ENCODE measurements at places on chromosomes 4 and X.

GRCh38 chrX:39438603-39439602 is 637.6 kb downstream of the MID1IP1 start:
- DNase-seq: no peak

DNA sequence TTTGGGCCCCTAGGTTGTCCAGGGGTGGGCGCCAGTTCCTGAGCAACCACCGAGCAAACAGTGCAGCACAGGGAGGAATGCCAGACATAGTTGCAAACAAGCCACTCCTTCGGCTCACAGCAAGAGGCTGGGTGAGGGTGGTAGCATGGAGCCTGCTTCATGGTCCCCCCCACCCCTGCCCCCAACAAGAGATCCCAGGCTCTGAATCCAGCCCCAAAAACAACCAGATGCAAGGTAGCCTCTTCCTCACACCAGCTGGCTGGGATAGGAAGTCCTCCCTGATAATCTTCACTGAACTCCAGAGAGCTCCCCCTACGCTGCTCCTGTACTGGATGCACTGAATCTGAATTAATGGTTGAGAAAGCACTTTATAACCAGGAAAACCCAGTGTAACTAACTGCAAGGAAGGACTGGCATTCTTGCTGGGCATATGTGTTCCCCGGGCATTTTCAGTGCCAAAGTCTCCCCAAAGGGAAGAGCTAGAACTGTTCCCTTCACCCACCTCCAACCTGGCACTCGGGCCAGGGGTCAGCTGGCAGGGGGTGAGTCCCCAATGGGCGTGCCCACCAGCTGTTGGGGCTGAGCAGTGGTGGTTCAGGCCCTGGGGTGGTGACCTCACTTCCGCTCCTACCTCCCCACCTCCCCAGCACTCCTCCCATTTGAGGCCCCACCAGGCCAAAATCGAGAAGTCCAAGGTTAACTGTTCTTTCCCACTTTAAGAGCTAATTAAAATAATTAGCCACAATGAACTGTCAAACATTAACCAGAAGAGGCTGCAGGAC is 1.5 kb downstream of the ELF4 start:
- DNase-seq: no peak

DNA sequence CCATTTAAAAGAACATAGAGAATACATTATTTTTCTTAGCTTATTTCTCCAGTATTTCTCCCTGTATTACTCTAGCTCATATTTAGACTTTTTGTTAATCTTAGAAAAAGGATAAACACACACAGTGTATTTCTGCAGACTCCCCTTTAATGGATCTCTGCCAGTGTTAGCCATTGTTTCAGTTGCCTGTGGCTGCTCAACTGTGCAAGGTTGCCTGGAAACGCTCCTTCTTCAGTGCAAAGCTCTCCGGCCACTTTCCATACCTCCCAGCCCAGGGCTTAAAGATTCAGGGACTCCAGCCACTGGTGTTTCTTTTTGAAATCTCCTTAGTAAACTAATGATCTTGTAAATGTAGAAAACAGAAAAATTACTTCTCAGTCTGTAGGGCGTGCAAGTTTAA is 104.9 kb downstream of the SLIT2 start:
- no peak for DNase-seq

GRCh38 chr4:11182586-11183355 is 245.9 kb downstream of the HS3ST1 start:
- no peak for DNase-seq

DNA sequence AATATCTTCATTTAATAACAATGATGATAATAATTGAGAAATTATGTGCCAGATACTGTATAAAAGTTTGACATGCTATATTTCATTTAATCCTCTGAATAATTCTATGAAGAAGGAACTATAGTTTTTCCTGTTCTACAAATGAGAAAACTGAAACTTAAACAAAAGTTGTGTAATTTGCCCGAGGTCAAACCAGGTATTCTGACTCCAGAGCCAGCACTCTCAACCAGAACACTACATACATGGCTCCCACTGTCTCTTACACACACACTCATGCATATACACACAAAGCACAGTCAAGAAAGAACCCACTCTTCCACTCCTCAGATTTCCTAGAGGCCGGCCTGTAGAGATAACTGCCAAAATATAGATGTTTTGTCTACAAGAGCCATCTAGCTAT is 374.0 kb upstream of the EMCN start:
- no peak for DNase-seq

GRCh38 chr4:142440093-142440492 is 406.0 kb downstream of the INPP4B start:
- no peak for DNase-seq

- DNase-seq: no peak
These were observed 87.1 kb upstream of the DDX53 start for GRCh38 chrX:22912616-22913015.

- no peak for DNase-seq
These were observed 37.1 kb downstream of the STX18 start for GRCh38 chr4:4504783-4505182.

- DNase-seq: no peak
These were observed 94.6 kb upstream of the FAM47C start for GRCh38 chrX:36913551-36913950.

DNA sequence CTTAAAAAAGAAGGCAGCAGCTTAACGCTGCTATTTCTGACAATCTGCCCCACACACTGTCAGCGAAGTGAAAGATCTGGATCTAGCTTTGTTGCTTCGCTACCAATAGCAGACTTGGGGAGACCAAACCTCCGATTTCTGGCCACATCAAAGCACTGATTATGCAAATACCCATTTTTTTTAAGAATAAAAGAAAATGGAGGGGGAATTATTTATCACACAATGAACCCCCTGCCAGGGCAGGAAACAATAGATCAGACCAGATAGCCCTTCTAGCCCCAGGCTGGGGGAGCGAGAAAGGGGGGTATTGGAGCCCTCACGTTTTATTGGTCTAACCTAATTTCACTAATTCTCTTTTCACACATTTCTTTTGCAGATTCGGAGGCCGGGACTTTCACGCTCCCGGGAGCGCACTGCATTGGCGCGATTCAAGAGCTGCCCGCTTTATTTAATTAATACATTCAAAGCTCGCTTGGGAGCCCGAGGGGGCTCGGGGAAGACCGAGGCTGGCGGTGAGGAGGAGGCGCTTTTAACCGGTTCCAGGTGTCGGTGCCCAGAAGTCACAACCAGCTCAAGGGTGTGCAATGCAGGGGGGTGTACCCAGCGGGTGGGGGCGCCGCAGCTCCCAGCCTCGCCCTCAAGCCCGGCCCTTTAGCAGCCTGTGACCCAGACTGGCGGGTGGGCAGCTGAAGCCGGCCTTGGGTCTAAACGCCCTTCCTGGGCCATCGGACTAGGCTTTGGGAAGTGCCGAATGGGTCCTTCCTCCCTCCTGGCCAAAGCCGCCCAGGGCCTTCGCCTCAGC is 5.5 kb downstream of the NEUROG2 start:
- no peak for DNase-seq

DNA sequence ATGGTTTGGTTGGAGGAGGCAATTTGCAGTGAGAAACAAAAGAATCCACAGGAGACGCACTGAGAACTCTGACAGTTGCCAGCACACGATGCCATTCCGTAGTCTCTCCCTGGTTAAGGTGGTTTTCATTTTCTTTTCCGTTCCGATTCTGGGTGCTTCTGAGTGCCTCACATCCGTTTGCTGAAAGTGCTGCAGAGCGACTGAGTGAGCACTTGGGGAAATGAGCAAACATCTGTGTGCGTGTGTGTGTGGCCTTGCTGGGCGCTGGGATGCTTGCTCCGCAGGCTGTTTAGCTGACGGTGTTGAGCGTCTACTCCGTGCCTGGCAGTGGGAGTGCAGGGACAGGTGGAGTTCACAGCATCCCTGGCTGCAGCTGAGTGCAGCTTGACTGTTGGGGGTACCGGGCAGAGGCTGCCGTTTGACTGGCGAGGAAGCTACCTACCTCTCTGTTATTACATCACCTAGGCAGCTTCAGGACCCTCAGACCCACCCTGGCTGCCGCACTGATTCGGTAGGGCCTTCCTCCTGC is 49.3 kb downstream of the SORCS2 start:
- no peak for DNase-seq

DNA sequence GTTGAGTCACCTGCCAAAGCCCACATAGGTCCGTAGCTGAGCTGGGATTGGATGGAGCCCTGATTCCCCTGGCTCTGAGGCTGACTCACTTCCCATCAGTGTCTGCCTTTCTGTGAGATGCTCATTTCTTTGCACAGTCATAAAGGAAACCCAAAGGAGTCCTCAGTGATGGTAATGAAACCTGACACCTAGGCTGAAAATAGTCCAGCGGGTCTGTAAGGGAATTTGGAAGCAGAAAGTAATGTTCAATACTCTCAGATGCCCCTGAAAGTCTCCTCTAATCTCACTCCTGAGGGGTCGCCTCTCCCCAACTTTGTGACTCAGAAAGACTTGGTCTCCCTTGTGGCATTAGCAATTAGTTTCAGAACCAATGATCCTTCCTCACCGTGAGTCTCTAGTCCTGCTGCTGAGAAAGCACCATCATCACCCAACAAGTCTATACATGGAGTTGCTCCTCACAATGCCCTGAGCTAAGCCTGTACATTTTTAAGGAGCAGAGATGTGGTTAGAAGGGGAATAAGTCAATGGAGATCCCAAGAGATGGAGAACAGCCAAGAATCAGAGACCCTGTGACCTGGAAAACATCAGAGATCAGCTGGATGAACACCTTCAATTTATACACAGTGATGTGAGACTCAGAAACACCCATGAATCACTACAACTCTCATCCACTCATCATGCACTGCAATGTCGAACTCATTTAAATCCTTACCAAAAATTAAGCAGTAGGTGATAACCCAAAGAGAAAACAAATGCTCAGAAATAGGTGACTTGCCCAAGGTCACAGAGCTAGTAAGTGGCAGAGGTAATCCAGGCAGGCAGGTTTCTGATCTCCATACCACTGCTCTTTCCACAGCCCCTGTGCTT is 219.0 kb upstream of the CPEB2 start:
- no peak for DNase-seq

DNA sequence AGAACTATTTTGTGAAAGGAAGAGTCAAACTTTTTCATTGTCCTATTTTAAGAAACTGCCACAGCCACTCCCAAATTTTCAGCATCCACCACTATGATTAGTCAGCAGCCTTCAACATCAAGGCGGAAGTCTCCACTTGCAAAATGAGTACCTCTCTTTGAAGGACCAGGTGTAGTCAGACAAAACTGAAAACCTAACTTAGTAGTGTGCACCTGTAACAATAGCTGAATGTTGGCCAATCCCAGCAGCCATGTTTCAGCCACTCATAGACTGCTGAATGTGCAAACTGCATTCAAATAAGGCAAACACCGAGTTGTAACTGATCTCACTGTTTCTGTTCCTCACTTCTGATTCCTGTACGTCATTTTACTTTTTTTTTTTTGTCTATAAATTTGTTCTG is 341.1 kb downstream of the IL15 start:
- DNase-seq: no peak

- no peak for DNase-seq
These were observed 84.3 kb downstream of the PJA1 start for GRCh38 chrX:69080855-69081465.

DNA sequence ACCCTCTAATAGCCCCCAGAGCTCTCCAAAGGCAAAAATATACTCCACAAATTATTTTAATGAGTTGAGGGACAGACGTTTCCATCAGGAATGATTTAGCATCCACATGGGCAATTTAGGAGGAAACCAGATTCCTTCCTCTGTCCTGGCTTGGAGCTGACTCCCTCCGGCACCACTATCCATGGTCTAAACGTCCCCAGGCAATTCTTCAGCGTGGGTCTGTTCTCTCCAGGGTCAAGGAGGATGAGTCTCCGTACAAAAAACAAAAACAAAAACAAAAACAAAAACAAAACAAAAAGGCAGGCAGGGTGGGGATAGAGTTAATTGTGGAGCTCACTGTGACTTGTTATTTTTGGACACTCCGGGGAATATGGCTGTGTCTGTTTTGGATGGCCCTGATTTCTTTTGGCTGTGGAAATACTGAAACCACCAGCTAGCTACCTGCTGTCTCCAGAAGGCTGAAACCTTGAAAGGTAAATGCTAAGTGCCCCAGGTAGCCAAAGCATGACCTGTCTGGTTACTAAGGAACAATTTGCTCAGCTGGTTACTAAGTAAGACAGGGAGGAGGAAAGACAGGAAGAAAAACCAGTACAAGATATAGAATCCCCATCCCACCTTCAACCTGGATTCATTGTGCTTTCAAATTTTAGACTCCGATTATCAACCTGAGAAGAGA is 419.1 kb upstream of the LCORL start:
- no peak for DNase-seq

GRCh38 chr4:61246034-61246433 is 45.9 kb downstream of the ADGRL3 start:
- DNase-seq: no peak

DNA sequence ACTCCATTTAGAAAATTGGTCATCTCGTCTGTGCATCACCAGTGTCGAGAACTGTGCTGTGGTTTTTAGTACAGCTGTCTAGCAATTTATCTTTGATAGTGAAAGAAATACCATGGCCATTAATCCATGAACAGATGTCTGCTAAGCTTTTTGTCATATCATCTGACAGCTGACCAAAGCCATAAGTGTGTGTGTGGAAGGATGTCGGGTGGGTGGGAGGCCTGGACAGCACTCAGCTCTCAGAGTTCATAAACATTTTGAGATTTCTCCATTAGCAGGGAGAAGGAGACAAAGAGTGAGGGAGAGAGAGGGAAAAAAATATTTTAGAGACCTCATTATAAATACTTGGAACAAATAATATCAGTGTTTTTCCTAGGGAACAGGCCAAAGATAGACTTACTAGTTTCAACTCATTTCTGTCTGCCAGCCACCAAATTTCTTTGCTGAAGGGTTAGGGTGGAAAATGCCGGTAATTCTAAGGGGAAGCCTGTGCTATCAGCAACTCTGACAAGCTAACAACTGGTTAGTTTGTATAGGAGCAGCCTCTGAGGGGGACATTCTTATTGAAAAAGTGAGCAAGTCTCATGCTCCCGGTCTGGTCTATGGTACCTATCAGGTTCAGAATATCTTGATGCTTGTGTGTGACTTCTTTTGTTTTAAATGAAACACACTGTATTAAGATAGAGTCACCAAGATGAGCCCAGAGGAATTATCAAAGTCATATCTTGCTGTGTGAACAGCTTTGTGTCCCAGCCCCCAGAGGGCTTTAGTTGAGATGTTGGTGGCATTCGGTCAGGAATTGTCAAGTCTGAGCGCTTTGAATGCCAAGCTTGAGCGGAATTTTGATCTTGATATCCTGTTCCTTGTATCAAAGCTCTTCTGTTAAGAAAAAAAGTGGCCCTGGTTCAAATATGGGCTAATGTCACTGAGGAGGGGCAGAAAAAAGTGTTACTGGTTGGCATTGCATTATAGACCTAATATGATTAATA is 41.9 kb upstream of the PDLIM3 start:
- DNase-seq: no peak

DNA sequence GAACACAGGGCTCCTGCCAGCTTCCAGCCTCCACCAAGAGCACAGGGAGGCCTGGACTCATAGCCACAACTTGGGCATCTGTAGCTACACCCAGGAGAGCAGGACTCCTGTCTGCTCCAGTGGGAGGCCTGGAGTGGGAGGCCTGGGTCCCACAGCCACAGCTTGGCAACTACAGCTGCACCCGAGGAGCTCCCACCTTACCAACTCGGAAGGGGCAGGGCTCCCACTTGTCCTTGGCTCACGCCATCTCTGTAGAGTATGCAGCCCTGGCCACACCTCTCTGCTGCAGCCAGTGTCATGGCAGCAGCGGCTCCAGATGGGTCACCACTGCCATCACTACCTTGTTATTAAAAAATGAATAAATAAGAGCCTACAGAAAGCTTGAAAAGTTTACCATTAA is 45.5 kb downstream of the ARAP2 start:
- no peak for DNase-seq

GRCh38 chr4:60611762-60612496 is 588.2 kb upstream of the ADGRL3 start:
- no peak for DNase-seq

- DNase-seq: no peak
These were observed 2.0 kb downstream of the ATP6AP1 start for GRCh38 chrX:154430479-154430878.

All from cortex of kidney (tissue), 1 donor.